ENCODE measurements at places on chromosomes 11 and 22.

GRCh38 chr11:117328375-117329010 is 839 bp downstream of the CEP164 start:
- peak; percentile 16 for DNase-seq

- DNase-seq: no peak
These were observed 104.3 kb upstream of the TBCEL start for GRCh38 chr11:120919566-120919965.

DNA sequence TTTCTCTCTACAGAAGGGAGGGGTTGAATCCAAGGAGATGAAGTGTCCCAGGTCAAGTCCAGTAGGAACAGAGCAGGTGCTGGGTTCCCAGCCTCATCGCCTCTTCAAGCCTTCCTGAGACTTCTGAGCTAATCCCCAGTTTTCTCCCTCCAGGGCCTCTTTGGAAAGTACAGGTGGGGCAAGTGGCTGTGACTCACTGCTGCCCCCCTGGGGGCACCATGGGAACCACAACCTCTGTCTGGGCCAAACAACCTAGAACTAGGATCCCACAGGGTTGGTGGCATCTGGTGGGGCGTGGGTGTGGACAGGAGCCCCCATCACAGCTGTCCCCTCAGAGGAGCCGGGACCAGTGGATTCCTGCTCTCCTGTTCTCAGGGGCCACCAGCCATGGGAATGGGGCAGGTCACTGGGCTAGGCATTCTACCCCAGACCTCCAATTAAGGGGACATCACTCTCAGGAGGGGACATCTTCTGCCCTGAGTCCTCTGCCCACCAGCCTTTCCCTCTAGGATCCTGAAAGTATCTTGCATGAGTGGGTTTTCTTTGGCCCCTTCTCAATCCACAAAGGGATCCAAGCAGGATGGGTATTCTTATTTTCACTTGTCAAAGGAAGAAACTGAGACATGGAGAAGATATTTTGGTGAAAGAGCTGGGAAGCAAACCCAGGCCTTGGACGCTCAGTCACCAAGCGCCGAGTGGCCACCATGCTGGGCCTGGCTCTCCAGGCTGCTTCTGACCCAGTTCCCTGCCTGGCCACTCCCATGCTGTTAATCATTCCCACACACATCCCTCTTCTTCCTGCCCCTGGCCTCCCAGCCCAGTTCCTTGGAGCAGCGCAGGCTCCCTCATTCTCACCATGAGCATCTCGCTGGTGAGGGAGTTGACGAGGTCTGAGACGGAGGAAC is 23.8 kb downstream of the LRRC10B start:
- DNase-seq: peak; percentile 89

GRCh38 chr11:82732348-82732733 is 1.3 kb downstream of the FAM181B start:
- DNase-seq: peak; percentile 19

DNA sequence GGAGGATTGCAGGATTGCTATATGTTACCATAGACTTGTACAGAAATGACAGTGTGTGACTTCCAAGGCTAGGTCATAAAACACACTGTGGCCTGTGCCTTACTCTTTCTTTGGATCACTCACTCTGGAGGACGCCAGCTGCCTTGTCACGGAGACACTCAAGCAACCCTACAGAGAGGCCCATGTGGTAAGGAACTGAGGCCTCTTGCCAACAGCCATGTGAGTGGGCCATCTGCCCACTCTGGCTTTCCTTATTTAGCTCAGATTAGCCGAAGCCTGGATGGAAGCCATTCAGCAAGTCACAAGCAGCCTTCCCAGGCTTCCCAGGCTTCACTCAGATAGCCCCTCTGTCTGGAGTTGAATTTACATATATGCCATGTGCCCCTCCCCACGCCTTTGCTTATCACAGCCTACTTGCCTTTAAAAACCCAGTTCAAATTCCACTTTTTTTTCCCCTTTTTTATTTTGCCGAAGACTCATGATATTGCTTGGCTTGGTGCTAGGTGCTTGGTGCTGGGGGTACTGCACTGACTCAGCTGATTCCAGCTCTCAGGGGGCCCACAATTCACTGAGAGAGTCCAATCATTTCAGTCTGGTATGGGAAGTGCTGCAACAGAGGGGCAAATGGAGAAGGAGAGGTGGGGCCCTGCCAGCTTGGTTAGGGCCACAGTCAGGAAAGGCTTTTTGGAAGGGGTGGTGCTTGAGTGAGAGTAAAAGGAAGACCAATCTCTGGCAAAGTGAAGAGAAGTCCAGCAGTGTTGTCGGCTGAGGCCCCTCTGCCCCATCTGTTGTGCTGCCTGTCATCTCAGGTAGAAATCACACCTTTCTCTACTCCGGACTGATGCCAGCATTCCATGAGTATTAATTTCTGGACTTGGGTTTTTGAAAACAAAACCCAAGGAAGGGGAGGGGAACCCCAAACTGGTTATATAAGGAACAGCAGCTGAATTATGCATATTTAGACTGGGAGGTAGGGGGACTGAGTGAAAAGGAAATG is 14.5 kb upstream of the P4HA3 start:
- no peak for DNase-seq

- DNase-seq: no peak
These were observed 494.1 kb downstream of the DLG2 start for GRCh38 chr11:85132851-85133585.

DNA sequence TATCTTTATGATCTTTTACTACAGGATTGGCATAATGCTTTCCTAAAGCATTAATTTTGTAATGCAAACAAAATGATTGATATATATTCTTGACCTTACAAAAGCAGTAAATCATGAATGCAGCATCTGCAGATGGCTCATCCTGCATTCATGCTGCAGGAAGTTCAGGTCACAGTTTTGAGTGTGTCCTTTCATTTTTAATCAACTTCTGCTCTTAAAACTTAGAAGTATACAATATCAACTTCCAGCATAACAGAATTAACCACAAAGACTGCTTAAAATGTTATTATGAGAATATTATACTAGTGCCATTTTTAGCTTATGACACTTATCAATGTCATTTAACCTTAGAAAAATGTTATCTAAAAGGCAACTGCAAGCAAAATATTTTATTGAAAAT is 54.0 kb downstream of the SLC36A4 start:
- no peak for DNase-seq

DNA sequence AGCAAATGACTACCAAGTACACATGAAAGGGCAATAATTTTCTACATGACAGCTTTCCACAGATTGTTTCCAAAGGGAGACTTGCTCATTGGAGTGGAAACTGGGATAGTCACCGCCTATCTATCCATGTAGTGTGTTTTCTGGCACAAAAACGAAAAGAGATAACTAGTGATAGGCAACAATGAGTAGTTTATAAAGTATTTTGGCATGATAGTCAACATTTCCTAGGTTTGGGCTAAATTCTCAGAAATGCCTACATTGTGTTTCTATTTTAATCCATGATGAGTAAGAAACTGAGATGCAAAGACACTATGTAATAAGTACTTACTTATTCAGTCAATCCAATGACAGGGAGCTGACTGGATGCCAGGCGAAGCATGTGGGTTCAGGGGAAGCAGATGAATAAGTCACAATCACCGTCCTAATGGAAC is 1129.1 kb downstream of the DLG2 start:
- DNase-seq: no peak

DNA sequence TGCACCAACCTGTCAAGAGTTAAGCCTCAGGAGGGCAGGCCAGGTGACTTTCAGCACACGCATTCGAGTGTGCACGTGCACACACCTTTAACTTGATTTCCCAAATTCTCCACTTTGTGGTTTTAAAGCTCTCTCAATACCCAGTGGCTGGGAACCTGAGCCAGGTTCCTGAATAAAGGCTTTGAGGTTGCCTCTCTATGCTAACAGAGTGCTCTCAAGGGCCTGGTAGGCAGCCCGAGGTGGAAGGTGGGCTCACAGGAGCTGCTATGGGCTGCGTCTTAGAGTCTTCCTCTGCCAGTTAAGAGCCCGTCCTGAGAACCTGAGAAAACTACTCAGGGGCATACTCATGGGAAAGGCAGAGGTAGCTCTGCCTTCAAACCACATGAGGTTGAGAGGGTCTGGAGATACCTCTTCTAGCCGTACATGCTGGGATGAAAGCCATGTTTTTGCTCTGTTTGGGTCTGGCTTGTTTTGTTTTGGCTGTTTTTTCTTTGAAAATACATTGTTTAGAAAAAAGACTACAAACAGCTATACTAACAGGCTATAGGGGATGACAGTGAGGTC is 11.6 kb upstream of the SERPIND1 start:
- DNase-seq: no peak

GRCh38 chr11:95913830-95914615 is 9.9 kb downstream of the MTMR2 start:
- DNase-seq: no peak

All from iPS-NIHi11 (cell line).